A549 treated with AZD2906 at 1 μM for 4 hours (cell line): ENCODE measurements at places on chromosomes 6 and 20. TPM values are rescaled to one million over a fixed set of nuclear protein-coding genes. Genes with fewer than 3 reads are reported as not detected.

PDE10A gene
- 22.6 to 25.5 TPM (median 24.0 TPM) in 5 replicates for total RNA-seq

CD83 gene
- 1.5 to 2.3 TPM (median 1.7 TPM) in 5 replicates for total RNA-seq

CABLES2 gene
- total RNA-seq, result 5.0 to 6.1 TPM (median 5.6 TPM) in 5 replicates

ZNF334 gene
- total RNA-seq, result not detected in 5 replicates

WFDC9 gene
- total RNA-seq, result not detected in 5 replicates

SLC32A1 gene
- not detected in 5 replicates for total RNA-seq

CST4 gene
- 0.14 TPM in 1 of 5 replicates, not detected in the others for total RNA-seq

DLGAP4 gene
- 51.6 to 60.9 TPM (median 58.1 TPM) in 5 replicates for total RNA-seq

C20orf204 gene
- 0.10 to 0.56 TPM (median 0.41 TPM) in 5 replicates for total RNA-seq

NHLRC1 gene
- total RNA-seq, result 1.3 to 1.9 TPM (median 1.6 TPM) in 5 replicates

TSPO2 gene
- total RNA-seq, result 0.09 TPM in 1 of 5 replicates, not detected in the others

EYA4 gene
- 8.5 to 10.0 TPM (median 9.8 TPM) in 5 replicates for total RNA-seq

SMLR1 gene
- 0.02 to 0.03 TPM in 2 of 5 replicates, not detected in the others for total RNA-seq

FAM83D gene
- 57.5 to 70.7 TPM (median 65.5 TPM) in 5 replicates for total RNA-seq

BNIP5 gene
- 0.02 to 0.05 TPM (median 0.02 TPM) in 4 of 5 replicates, not detected in the other for total RNA-seq

CST2 gene
- total RNA-seq, result 0.84 to 1.6 TPM (median 1.4 TPM) in 5 replicates

ADA gene
- total RNA-seq, result 45.9 to 62.1 TPM (median 54.3 TPM) in 5 replicates

MAPK13 gene
- total RNA-seq, result 0.43 to 0.98 TPM (median 0.48 TPM) in 5 replicates

HLA-DRB1 gene
- not detected in 5 replicates for total RNA-seq

VSX1 gene
- total RNA-seq, result 0.66 to 1.2 TPM (median 0.93 TPM) in 5 replicates

C6orf89 gene
- 15.1 to 17.9 TPM (median 17.4 TPM) in 5 replicates for total RNA-seq

ABHD16B gene
- not detected in 5 replicates for total RNA-seq

SLC17A1 gene
- total RNA-seq, result 0.06 TPM in 1 of 5 replicates, not detected in the others

CD40 gene
- total RNA-seq, result 3.5 to 5.2 TPM (median 4.3 TPM) in 5 replicates
